ENCODE measurements at places on chromosomes 11 and 22.

- DNase-seq, result peak; percentile 73
These were observed 363.1 kb downstream of the MN1 start for GRCh38 chr22:27438271-27438980.

DNA sequence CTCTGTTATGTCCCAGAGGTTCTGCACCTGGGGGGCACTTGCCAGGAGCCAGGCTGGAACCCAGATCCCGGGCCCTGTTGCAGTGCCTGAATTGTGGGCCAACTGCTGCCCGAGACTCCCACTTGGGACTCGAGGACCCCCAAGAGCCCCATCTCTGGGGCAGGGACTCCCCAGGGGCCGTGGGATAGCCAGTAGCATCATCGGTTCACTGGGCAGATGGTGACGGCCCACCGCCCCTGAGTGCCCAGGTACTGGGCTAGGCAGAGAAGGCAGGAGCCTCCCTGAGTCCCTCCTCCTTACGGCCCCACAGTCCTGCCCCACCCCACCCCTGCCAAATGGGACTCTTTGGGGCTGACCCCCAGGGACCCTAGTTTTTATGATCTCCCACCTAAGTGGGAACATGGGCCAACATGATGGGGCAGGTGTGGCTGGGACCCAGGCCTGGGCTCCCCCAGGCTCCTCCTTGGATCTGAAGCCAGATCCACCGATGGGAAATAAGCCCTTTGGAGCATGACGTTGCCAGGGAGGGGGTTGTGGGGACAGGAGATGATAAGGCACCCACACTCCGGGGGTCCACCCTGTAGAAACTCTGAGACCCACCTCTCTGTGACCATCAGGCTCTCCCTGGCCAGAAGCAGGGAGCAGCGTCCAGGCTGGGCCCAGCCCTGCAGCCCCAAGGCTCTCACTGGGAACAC, 94.5 kb upstream of the FGF3 start:
- peak; percentile 9 for DNase-seq

DNA sequence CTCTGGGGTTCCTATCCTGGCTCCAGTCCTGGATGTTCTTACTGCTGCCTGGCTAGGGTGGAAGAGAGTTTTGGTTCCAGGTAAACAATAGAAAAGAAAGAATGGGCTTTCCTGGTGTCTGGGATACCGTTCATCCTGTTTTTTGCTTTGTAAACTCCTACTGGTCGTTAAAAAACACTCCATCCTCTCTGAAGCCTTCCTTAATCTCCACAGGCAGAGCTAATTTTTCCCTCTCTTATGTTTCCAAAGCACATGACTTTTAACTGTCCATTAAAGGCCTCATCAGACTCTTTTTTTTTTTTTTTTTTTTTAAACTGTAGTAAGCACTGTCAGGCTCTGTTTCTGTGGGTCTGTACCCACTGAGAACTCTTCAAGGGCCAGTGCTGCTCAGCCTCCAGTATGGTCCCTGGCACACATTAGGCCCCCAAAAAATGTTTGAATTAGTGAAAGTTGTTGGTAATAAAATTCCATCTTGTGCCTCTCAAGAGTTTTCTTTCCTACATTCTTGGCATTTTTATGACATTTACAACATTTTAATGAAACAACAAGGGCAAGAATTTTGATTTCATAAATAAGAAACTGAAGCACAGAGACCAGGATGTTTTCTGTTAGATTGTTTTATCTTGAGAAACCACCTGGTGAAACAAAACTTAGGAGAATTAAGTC, 104.2 kb downstream of the TEAD1 start:
- DNase-seq, result no peak

DNA sequence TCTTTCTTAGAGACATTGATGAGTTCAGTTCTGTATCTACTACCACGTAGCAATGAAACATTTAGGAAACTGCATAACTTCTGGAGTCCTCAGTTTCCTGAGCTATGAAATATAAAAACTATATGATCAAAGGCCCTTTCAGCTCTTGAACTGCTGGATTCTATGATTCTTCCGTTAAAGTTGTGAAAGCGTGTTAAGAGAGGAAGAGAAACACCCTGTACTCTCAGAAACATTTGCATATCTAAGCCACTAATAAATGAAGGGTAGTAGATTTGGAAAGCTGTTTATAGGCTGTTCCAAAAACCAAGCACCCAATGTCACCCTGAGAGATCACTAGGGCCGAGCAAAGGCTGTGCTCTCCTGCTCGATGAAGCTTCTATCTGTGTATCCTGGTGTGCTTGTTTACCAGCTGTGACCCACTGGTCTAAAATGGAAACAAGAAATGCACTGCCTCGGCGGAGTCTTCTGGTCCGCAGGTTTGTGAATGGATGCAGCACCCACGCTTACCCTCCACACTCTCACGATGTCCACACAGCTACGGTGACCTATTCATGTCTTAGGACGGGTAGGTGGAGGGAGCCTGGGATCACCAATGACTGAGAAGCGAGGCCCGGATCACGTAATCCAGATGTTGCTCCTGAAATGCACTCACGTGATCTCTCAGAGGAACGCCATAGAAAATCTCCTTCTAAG, 325.8 kb downstream of the OPCML start:
- DNase-seq, result no peak

DNA sequence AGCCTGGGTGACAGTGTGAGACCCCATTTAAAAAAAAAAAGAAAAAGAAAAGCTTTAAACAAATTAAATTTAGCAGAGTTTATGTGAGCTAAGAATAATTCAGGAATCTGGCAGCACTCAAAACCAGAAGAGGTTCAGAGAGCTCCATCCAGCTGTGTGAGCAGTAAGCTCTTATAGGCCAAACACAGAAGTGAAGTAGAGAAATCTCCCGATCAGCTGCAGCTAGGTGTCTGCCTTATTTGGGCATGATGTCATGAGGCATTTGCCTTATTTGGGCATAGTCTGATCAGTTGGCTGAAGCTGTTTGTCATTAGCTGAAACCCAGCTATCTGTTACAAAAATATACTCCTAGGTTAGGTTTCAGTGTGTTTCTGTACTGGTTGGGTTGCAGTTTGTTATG, 8.2 kb downstream of the MS4A15 start:
- DNase-seq, result no peak

DNA sequence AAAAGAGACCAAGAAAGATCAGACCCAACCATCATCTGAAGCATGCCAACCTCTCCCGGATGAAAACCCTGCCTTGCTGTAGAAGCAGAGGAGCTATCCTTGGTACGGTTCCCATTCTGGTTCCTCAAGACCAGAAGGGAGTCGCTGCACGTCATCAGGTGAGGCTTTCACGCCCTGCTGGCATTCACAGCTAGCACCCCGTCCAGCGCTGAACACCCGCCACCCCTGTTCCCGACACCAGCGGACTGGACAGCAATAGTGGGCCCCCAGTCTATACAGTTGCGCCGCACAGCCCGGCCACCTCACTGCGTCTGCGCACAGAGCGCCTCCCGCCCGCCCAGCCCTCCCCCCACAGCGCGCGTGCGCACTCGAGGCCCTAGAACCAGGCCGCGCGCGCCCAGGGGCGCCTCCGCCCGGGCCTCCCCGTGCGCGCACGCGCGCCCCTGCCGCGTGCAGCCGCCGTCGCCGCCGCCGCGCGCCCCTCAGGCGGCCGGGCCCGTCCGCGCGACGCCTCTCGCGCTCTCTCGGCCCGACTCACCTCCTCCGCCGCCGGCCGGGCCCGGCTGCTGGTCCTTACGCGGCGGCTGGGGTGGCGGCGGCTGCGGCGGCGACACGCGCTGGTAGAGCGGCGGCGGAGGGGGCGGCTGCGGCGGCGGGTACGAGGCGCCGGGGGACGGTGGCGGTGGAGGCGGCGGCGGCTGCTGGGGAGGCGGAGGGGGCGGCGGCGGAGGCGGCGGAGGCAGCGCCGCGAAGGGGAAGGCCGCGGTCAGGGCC, 706 bp downstream of the SF1 start:
- peak; percentile 73 for DNase-seq

- DNase-seq, result no peak
These were observed 14.4 kb downstream of the IL18BP start for GRCh38 chr11:72012897-72013721.

DNA sequence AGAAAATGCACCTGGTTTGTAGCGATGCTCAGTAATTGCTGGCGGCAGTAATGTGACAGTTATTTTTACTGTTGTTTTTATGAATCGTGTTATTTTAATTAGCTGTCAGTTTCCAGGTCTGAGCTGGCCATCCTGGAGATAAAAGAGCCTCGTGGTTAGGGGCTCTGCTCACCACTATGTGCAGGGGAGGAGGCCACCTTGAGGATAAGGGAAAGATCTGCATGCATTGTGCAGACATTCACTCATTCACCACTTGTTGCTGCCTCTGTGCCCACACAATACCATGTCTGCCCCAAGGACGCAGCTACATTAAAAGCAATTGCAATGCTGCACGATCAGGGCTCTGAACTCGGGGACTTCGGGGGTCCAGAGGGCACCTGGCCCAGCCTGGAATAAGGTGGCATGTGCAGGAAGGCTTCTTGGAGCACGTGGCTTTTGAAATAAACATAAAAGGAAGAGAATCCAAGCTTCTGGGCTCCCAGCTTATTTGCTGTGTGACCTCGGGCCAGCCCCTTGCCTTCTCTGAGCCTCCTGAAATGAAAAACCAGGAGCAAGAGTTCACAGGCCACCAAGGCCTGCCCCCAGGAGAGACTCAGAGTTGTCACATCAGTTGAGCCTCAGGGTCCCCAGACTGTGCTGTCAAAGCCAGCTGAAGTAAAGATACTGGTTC, 44.7 kb upstream of the SHISAL1 start:
- peak; percentile 20 for DNase-seq
